ENCODE measurements at places on chromosomes 12 and 14. TPM values are rescaled to one million over a fixed set of nuclear protein-coding genes. Genes with fewer than 3 reads are reported as not detected.

DNA sequence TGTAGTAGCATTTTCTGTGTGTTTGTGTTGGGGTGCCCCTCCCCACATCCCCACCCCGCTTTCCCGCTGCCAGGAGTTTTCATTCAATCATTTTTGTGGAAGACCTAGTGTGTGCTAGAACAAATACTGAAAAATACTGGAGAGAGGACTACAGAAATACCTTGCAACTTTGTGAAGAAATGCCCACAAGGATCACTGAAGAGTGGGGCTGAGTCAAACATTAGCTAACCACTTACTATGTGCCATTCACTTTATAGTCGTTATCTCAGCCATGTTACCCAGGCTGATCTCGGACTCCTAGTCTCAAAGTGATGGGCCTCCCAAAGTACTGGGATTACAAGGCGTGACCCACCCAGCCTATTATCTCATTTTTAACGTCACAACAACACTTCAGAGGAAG lies 559 bp upstream of the LMBR1L start:
- DNase-seq, result no peak

DNA sequence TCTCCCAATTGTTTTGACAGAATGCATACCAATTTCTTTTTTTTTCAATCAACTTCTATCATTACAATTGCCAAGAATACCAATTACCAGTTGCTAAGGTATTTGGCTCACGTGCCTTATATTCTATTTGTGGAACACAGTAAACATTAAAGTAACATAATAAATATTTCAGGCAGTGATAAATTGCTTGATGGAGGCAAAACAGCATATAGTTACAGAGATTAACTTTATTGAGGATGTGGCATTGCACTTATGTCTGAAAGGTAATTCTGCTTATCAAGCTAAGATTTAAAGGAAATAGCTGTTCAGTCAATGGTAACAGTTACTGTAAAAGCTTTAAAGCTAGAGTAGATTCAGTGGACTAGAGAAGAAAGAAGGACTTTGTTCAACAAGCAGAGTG lies 1107.8 kb downstream of the FSCB start:
- DNase-seq, result no peak

GRCh38 chr12:29187756-29188155 lies 38.7 kb downstream of the FAR2 start:
- peak; percentile 30 for DNase-seq

DNA sequence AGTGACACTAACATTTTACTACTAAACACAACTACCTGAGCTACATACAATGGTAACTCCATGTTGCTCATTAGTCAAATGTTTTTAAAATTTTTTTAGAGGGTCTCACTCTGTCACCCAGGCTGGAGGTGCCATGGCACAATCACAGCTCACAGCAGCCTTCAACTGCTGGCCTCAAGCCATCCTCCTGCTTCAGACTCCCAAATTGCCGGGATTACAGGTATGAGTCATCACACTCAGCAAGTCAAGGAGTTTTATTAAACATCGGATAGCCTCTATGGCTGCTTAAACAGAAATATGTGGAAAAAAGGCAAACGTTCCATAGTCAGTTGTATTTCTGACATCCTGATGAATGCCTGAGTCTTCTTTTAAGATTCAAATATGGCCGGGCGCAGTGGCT lies 11.1 kb upstream of the NPFF start:
- no peak for DNase-seq

DNA sequence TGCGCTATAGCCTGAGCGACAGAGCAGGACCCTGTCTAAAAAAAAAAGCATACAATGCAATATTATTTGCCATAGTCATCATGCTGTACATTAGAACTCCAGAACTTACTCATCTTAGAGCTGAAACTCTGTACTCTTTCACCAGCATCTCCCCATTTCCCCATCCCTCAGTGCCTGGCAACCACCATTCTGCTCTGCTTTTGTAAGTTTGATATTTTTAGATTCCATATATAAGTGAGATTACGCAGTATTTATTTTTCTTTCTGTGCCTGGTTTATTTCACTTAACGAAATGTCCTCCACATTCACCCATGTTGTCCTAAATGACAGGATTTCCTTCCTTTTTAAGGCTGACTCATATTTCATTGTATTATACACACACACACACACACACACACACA lies 121.8 kb downstream of the BBS10 start:
- DNase-seq, result no peak

DNA sequence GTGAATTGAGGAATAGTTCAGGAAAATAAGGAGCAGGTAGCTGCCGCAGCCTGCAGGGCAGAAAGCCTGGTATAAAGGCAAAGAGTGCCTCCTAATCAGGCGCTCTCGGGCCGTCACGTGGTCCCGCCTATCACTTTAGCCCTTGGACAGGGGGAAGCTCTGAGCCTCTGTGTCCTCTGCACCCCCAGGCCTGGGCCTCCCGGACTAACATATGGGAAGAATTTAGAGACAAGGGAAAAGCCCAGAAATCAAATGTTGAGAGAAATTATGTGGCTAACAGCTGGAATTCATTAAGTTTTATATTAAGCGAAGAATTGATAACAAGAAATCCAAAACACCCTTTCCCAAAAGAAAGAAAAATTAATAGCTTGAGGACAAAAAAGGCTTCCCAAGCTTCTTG lies 417.7 kb downstream of the ATP23 start:
- DNase-seq, result peak; percentile 82

GRCh38 chr12:86914721-86915120 lies 658.5 kb upstream of the MGAT4C start:
- DNase-seq, result peak; percentile 6

GRCh38 chr12:130764073-130764472 lies 48.0 kb upstream of the RIMBP2 start:
- no peak for DNase-seq

- DNase-seq, result no peak
These were observed 92.0 kb downstream of the SLC2A13 start for GRCh38 chr12:40013847-40014246.

GRCh38 chr14:43360239-43360638 lies 1146.8 kb downstream of the FSCB start:
- DNase-seq, result no peak

- no peak for DNase-seq
These were observed 101.3 kb downstream of the TMX1 start for GRCh38 chr14:51341338-51341737.

GRCh38 chr12:8082808-8083100 lies 680 bp downstream of the NECAP1 start:
- DNase-seq, result no peak

GRCh38 chr12:118625050-118625675 lies 248.8 kb downstream of the SUDS3 start:
- no peak for DNase-seq

DNA sequence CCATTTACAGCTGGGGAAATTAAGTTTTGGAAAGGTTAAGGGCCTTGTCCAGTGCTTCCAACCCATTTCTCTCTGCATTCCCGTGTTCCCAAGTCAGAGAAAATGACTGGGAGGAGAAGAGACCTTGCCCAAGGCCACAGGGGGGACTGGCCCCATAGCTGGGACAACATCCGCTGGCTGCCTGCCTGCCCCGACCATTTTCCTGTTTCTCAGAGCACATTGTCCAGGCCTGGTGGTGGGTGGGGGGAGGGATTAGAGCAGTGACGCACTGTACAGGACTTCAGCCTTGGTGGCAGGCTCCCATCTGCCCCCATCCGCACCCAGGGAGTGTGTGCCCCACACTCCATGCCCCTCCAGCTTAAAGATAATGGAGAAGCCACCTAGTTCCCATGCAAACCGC lies 27.7 kb downstream of the DIO3 start:
- no peak for DNase-seq

GRCh38 chr12:104215638-104216297 lies at the start of gene TXNRD1:
TSS of gene TXNRD1 (plus strand) at chr12:104215779. CDS start at chr12:104215803, 24 bp downstream.
- peak; percentile 76 for DNase-seq

The FLVCR2 gene
- 12.8 TPM for polyA plus RNA-seq

The MTERF2 gene
- polyA plus RNA-seq, result 31.6 TPM

The GLT1D1 gene
- polyA plus RNA-seq, result not detected

The TMX1 gene
- 37.6 TPM for polyA plus RNA-seq

The GNPTAB gene
- polyA plus RNA-seq, result 30.6 TPM

The RNASE1 gene
- polyA plus RNA-seq, result 186 TPM

The COX8C gene
- 0.63 TPM for polyA plus RNA-seq

The MAP3K9 gene
- polyA plus RNA-seq, result 0.58 TPM

The LYZ gene
- 40.1 TPM for polyA plus RNA-seq

All from muscle of arm (tissue), 14 donors.